Hindlimb muscle (tissue), 1 donor: ENCODE measurements at places on chromosomes 5 and 9.

DNA sequence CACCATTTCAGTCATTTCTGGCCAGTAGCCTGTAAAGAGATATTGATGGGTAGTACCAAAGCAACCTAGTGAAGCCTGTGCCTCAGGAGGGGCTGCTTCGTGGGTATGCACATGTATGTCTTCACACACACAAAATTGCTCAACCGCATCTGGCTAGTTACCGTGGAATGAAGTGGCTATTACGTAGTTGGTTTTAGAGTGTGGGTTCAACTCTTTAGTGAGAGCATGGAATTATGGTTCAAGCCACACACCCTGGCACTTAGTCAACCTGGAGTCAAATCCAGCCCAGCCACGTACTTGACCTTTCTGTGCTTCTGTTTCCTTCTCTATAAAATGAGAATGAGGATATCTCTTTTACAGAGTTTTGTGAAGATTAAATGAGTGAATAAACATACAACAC lies 174.9 kb downstream of the TTC39B start:
- DNase-seq: no peak

DNA sequence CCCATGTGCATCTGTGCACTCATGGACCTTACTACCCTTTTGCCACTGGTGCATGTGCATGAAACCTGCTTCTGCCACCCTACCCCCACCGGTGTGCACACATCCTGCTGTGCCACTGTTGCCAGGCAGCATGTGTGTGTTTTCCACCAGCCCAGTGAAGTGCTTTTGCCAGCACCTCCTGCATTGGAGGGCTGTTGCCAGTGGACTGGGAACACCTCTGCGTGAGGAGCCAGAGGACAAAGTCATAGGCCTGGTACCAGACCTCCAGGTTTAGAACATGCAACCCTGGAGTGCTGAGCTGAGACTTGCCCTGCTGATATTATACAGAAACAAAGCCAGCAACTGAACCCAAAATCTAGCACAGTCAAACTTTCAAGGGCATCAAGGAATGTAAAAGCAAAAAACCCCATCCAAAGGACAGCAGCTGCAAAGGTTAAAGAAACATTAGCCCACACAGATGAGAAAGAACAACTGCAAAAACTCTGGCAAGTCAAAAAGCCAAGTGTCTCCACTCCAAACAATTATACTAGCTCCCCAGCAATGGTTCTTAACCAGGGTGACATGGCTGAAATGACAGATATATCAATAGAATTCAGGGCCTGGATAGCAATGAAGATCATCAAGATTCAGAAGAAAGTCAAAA lies 70.6 kb upstream of the PTPN3 start:
- DNase-seq: no peak

GRCh38 chr9:135592625-135593024 lies 31.1 kb downstream of the PAEP start:
- no peak for DNase-seq

DNA sequence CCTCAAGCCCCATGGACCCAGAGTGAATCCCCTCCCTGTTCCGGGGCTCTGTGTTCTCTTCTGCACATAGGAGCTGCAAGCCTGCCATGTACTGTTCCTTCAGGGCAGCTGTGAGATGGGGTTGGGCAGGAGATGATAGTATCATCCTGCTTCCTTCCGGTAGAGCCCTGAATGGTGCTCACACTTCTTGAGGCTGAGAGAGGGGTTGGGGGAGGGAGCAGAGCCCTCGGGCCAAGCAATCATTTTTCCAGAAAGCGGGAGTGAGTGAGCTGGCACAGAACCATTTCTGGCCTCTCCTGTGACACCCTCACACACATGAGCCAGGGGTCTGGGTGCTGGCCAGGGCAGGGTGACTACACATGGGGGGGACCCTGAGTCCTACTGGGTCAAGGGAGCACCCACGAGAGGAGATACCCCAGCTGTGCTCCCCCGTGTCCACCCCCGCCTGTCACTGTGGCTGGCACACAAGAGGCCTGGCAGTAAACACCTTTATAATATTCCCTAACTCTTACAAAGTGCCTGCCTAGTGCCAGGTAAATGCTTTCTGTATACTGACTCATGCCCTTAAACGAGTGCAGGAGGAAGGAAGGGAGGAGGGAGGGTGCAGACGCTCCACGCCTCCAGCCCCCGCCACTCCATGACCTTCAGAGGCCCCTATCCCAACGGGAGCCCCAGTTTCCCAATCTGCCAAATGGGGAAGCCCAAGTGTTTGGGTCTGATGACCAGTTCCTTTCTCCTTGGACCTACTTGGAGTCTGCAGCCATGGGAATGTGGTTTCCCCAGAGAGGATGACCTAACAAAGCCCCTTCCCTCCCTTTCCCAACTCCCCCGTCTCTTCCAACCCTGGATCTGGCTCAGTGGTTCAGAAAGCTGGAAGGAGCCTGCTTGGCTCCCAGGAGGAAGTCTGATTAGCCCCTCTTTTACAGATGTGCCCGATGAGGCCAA lies 15.5 kb downstream of the AKNA start:
- no peak for DNase-seq

DNA sequence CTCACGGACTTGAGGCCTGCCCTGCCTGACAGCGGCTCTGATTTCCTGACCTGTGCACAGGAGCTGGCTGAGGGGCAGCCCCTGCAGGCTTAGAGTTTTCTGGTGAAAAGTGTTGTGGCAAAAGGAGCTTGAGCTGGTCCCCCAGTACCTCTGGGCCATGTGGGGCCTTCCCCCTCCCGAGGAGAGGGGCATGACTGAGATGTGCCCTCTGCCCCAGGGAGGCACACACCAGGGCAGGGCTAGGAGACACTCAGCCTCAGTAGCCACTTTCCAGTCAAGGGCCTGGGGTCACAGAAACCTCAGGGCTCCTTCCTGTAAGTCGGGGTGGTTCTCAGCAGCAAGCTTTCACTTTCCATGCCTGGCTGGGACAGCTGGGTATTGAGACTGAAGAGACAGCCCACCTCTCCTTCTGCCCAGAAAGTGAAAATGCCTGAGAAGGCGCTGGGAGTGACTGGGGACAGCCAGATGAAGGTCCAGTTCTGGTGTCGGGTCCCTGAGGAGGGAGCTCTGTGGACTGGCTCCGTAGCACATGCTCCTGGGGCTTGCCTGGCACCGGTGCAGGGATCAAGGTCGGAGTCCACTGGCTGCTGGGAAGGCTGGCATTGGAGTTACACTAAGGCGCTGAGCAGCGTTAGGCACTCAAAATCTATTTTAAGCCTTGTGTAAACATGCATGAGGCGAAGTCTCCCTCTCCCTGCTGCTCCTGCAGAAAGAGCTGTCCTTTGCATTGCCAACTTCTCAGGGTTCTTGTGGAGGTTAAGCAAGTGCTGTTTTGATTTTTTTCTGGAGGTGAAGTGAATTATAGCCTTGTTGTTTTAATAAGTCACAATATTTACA lies 394.9 kb downstream of the GADD45G start:
- peak; percentile 42 for DNase-seq

GRCh38 chr5:179240561-179240960 lies 104.7 kb downstream of the ADAMTS2 start:
- DNase-seq: no peak

- no peak for DNase-seq
Observed at GRCh38 chr9:11946531-11946930, 746.7 kb upstream of the TYRP1 start.

DNA sequence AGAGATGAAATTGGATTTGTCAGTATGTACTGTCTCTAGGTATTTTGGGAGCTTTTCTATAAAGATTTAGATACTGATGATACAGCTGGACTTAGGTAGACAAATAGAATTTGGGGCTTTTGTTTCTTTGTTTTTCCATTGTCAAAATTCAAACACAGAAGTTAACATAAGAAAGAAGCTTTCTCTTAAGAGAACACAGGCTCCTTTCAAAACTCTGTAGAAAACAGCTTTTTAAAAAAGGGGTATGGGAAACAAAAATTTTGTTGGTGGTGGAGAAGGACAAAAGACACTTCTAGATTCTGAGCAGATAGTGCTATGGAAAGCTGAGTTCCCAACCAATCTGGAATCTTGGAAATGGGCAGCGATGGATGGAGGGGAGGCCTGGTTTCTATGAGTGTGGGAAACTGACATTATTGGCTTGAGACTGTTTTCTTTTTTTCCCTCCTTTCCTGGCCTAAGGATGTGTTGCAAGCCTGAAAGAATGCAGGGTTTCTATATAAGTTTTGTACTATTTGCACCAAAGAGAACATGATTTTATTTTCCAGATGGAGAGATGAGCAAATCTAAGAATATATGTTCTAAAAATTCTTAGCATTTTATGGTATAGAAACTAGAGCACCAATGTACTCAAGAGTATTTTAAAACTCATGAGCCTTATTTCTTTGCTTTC lies 240.0 kb downstream of the PRR16 start:
- DNase-seq: no peak

DNA sequence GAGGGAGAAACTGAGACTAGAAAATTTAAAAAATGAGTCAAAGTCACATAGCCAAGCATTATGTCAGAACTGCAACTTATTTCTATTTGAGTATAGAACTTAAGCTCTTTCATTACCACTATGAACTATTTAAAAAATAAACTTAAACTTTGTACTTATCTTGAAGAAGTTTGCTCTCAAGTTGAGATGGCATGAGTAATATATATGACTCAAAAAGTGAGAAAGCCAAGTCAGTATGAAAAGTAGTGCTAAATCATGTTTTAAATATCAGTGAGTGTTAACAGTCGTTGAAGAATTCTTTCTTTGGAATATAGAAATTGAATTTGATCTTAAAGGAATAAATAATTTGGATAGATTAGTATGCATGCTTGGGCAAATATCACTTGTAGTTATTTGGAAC lies 36.3 kb upstream of the CDH10 start:
- no peak for DNase-seq

DNA sequence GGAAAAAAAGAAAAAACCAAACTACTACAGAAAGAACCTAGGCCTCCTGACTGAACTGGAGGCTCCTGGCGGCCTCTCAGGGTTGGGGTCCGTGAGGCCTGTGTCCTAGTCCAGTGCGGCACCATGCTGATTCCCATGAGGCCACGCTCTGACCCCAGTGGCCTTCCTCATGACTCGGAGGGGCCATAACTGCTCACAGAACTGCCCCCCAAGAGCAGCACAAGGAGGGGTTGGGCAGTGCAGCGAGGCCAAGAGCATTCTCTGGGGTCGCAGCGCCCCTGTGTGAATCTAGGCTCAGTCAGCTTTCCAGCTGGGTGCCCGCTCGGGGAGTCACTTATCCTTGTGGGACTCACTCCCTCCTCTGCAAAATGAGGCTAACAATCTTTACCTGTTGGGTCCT lies 79.3 kb upstream of the FBXW11 start:
- no peak for DNase-seq

DNA sequence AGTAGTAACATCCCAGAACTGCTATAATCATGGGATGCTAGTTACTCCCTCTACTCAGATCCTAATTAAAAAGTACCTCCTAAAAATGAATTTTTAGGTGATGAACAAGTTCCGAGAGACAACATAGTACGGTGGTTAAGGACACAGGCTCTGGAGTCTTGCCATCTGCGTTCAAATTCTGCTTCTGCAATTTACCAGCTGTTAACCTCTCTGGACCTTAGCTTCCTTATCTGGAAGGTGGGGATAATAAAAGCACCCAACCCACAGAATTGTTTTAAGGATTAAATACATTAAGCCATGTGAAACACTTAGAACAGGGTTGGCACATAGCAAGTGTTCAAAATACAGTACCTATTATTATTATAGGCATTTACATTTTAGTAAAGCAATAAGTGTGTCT lies 77.5 kb upstream of the XPA start:
- DNase-seq: no peak

GRCh38 chr9:93574900-93575795 lies 1.2 kb upstream of the PHF2 start:
- no peak for DNase-seq

GRCh38 chr5:121954086-121954485 lies 7.7 kb upstream of the SRFBP1 start:
- DNase-seq: no peak

- DNase-seq: no peak
Observed at GRCh38 chr9:124752967-124753366, 18.1 kb downstream of the NR6A1 start.

GRCh38 chr9:6897207-6897822 lies 139.5 kb downstream of the KDM4C start:
- DNase-seq: no peak

DNA sequence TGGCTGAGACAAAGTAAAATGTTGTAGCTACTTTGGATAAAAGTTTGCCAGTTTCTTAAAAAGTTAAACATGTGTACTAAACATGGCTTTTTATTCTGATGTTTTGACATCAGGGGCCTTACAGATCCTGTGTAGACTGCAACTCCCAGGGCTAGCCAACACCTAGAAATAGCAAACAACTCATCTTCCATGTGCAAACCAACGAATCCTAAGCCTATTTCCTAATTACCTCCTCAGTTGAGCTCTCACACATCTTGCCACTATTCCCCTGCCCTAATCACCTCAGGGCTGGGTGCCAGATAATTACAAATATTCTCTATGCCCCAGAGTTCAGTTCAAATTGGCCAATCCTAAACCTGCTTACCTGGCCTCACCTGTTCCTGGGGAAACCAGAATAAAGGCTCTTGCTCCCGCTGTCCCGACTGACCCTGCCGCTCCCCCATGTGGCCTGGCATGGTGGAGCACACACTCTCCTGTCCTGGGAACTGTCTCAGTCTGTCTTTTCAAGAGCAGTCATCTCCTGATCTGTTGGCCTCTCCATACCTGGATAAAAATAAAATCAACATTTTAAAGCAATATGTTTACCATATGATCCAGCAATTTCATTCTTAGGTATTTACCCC lies 37.1 kb upstream of the FAM169A start:
- no peak for DNase-seq

DNA sequence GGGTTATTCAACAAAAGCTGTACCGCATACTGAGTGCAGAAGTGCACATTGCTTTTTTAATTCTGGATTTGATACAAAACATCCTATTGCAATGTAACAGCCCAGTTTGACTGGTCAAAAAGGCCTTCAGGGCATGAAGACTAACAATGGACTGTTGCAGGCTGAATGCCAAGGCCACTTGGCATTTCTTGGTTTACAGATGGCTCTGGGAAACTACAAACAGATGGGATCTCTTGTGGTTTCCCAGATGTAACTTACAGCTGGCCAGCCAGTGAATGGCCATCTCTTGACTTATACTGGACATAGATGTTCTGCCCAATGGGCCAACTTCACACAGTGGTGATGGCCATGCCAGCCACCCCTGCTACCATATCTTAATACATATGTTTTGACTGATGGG lies 36.8 kb downstream of the UGT3A2 start:
- no peak for DNase-seq

- peak; percentile 60 for DNase-seq
Observed at GRCh38 chr5:87138091-87138805, 129.4 kb upstream of the RASA1 start.

- no peak for DNase-seq
Observed at GRCh38 chr9:5112646-5113045, 72.8 kb downstream of the INSL6 start.

DNA sequence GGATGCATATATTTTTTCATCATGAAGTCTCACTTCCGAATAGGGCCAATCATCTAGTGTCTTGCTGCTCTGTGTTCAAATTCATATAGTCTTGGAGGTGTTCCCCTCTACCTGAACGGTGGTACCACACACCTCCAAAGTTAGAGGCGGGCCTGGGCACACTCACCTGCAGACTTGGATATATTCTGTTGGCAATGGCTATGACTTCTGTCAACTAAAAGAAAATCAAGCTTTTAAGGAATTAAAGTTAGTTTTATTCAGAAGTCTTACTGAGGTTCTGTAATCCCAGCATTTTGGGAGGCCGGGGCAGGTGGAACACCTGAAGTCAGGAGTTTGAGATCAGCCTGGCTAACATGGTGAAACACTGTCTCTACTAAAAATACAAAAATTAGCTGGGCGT lies 2.6 kb upstream of the NIPAL4 start:
- no peak for DNase-seq

GRCh38 chr5:15354021-15354420 lies 146.0 kb upstream of the FBXL7 start:
- no peak for DNase-seq

GRCh38 chr5:119031011-119031886 lies 39.6 kb upstream of the DMXL1 start:
- DNase-seq: no peak
